ENCODE measurements at places on chromosomes 1 and 21.
A peak's percentile ranks its signal among the peaks of the same experiment; 100 is the strongest.

- peak; percentile 23 for DNase-seq
Observed at GRCh38 chr1:6612641-6613360, 730 bp upstream of the PHF13 start.

DNA sequence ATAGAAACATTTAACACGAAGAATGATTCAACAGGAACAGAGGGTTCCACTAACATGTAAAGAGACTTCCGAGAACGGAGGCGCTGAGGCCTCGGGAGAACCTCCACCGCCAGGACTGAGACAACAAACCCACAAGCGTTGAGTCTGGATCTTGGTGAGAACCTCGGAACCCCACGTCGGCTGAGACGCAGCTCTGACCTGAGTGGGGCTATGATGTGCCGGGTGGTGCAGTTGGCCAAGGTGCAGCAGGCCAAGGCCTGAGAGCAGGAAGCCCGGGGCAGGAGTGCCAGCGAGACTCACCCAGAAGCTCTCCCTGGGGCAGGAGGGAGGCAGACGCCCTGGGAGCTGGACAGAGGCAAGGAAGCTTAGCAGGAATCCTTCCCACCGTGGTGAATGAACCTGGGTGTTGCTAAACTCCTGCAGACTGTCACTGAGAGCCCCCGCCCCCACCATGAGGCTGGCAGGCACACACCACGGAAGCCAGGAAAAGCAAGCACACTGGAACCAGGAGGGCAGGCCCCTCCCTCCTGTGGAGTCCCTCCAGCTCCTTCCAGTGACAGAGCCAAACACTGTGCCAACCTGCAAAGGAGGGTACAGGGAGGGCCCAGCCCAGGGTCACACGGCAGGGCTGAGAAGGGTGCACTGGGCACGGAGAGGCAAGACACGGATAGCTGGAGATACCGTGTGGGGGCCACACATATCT, 34.8 kb downstream of the WDR4 start:
- no peak for DNase-seq

DNA sequence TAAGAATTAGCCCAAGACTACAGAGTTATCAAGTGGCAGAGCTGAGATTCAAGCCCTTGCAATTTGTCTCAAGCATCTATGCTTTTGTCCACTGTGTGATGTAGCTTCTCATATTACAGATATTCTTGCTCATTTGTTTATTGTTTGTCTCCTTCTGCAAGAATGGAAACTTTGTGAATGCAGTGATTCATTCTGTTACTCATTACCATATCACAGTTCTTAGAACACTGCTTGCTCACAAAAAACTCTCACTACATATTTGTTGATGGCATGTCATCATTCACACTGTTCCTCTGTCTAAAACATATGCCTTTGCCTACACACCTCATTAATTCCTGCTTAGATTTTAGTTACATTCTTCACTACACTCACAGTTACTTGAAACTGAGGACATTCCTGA, 1198.9 kb downstream of the PLA2G4A start:
- DNase-seq, result no peak

DNA sequence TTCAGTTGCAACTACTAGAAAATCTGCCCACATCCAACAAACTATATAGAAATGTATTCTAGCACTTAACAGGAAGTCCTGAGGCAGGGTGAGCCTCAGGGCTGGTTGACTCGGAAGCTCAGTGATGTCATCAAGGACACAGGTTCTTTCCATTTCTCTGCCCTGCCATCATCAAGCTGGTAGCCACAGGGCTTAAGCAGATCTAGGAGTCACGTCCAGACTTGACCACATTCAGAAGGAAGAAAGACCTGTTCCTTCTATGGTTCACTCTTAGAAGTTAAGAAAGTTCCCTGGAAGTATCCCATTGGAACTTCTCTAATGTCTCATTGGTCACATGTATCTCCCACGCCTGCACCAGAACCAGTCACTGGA, 438.1 kb downstream of the PRDM2 start:
- DNase-seq, result no peak

DNA sequence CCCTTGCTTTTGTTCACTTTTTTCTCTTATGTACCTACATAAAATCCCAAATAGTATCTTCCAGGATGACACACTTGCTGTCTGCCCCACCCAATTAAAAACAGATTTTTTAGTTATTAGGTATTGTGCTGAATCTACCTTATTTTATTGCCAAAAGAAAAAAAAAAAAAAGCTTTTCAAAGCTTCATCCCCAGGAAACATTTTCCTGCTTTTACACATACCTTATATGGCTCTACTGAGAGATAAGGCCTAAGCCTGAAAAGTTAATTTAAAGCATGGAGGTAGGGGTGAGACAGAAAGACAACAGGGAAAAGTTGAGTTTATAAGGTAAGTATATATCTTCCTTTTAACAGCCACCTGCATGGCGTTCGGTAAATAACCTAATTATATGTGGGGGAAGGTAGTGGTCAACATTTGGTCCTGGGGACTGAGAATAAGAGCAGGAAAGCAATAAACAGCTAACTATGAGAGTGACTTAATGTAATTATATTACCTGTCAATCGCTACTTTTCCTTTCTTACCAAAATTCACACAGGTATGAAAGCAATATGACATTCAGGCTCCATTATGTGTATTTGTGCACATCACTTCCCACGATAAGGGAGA, 54.6 kb upstream of the BOLA1 start:
- DNase-seq, result no peak

DNA sequence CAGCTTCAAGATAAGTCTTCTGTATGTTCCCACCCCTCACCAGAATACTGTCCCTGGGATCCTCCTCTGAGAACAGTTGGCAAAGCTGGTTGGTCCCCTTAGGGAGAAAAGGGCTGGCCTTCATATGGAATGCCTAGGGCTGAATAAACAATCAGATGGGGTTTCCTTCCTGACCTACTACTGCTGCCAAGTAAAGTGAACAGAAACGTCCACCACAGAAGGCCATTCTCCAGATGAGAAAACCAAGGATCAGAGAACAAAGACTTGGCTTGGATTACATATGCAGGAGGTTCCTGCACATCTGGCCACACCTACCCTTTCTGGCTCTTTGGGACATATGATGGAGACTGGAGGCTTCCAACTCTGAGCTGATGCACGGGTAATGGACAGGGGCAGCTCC, 194.5 kb downstream of the HIVEP3 start:
- no peak for DNase-seq

DNA sequence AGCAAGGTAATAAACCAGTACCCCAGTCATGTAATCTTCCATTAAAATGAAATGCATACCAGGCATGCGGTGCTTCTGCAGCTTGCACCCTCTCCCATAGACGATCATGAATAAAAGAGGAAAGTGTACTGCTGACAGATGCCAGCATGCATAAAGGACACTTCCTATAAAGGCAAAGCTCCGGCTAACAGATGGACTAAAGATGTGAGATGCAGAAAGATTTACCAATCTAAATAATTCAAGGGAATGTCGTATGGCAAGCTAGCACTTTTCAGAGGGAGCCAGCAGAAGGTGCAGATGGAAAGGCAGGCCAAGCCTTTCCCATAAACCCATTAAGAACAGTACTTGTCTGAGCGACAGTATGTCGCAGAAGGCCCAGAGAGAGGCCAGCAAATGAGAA, 542.0 kb downstream of the NUF2 start:
- DNase-seq, result no peak

GRCh38 chr1:247647864-247648263, 31.7 kb downstream of the OR13G1 start:
- DNase-seq, result no peak

DNA sequence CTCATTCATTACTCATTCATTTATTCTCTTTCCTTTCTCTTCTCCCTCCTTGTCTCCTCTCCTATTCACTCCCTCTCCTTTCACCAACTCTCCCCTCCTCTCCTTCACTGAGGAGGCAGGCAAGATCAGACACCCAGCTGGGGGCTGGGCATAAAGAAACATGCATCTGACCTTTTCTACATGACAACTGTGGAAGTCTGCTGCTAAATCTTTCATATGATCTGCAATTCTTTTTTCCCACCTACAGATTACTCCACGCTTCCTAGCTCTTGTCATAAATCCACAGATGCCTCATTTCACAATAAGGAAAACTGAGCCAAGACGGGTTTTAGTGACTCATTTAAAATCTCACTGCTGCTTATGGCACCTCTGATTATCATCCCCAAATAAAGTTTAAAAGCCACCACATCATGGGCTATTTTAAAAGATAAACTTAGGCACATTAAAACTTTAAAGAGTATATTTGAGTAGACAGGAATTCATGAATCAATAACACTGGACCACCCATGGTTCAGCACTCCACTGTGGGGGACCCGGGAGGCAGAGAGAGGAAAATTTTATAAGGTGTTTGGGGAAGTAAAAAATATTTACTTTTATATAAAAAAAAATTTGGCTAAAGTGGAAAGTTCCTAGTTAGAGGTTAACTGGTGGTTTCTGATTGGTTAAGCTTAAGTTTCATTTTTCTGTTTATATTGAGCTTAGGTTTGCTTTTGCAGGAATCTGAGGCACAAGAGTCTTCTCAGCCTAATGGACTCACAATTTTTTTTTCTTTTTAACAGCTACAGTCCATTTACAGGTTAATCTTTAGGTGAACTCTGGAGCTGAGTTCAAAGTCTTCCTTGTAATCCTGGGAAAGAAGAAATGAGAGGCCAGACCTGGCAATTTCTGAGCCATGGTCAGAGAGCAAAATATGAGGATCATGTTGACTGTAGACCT, 55.8 kb upstream of the DNAH14 start:
- no peak for DNase-seq

- DNase-seq, result no peak
Observed at GRCh38 chr1:20478057-20478635, 7.9 kb downstream of the CAMK2N1 start.

- DNase-seq, result no peak
Observed at GRCh38 chr1:54474310-54475251, 68.4 kb upstream of the SSBP3 start.

Data from activated T-cell treated with anti-CD3 and anti-CD28 coated beads for 24 hours (primary cell).